NCI-H226 (cell line): ENCODE measurements at places on chromosomes 1 and 21.

DNA sequence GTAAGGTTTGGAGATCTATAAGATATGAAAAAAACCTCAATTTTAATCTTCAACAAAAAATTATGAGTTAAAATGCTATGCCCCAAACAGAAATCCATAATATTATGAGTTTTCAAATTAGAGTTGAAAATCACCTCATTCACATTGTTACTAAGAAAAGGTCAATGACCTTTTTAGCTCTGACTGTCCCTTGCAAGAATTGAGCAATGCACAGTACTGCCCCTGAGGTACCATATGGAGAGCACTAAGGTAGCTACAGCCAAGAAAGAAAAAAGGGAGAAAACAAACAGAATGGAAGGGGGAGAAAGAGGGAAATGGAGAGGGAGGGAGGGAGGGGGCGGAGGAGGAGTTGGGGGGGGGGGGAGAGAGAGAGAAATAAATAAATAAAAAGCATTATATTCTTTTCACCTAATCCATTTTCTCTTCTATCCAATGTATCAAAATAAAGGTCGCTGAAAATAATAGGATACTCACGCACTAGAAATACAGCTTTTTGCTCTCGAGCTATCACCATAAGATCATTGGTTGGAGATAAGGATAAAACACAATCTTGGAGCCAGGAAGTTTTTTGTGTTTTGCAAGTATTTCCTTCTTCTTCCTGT, 58.8 kb downstream of the RAB3GAP2 start:
- DNase-seq = no peak

DNA sequence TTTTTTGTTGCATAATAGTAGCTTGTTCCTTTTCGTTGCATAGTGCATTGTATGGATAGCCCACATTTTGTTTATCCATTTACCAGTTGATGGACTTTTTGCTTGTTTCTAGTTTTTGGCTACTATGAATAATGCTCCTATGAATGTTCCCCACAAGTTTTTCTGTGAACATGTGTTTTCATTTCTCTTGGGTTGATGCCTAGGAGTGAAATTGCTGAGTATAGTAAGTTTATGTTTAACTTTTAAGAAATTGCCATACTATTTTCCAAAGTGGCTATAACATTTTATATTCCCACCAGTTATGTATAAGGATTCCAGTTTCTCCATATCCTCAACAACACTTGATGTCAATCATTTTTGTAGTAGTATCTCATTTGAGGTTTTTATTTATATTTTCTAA, 84.8 kb upstream of the CACYBP start:
- no peak for DNase-seq

DNA sequence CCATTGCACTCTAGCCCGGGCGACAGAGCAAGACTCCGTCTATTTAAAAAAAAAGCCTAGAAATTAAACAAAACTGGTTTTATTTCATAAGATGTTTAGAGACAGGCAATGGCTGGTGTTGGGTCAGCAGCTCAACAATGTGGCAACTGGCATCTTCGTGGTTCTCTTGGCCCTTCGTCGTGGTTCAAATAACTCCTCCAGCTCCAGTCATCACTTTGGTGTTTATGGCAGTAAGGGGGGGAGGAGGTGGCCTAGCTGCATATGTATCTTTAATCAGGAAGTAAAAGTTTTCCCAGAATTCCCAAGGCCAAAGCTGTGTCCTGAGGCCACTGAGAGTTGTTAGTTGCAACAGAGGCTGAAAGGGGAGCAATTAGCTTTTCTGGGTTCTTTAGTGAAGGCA, 13.0 kb upstream of the LTN1 start:
- DNase-seq = peak; percentile 38

DNA sequence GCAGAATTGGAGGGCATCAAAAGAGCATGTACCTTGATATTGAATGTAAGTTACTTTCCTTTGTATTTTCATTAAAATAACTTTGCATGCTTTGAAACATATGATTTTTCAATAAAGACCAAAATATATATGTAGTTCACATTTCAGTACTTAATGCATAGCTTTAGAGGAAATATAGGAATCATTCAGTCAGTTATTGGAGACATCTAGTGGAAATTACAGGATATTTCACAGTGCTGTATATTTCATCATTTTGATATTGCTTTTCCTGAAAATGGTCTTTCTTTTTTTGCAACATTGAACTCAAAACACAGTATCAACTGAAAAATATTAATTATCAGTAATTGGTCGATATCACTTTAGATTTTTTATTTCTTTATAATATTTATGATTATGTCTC, 375.8 kb downstream of the NCAM2 start:
- no peak for DNase-seq

- no peak for DNase-seq
Measured at GRCh38 chr21:45334591-45335081, 46.9 kb upstream of the POFUT2 start.

DNA sequence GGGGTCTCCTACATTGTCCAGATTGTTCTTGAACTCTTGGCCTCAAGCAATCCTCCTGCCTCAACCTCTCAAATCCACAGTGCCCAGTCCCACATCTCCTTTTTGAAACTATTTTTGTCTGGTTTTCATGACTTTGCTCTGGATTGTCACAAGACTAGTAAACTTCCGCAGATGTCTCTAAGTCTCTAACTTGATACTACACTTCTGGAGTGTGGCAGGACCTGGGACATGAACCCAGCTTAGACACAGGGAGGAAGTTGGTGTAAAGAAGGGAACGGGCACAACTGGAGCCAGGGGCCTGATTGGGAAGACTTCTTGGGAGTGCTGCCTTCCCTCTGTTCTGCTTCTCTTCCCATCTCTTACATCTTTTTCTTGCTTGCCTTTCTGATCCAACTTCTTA, 16.2 kb upstream of the DISC1 start:
- no peak for DNase-seq

GRCh38 chr1:71490432-71490831, 409.6 kb upstream of the ZRANB2 start:
- peak; percentile 77 for DNase-seq

- no peak for DNase-seq
Measured at GRCh38 chr21:14675774-14676530, 129.8 kb upstream of the SAMSN1 start.

DNA sequence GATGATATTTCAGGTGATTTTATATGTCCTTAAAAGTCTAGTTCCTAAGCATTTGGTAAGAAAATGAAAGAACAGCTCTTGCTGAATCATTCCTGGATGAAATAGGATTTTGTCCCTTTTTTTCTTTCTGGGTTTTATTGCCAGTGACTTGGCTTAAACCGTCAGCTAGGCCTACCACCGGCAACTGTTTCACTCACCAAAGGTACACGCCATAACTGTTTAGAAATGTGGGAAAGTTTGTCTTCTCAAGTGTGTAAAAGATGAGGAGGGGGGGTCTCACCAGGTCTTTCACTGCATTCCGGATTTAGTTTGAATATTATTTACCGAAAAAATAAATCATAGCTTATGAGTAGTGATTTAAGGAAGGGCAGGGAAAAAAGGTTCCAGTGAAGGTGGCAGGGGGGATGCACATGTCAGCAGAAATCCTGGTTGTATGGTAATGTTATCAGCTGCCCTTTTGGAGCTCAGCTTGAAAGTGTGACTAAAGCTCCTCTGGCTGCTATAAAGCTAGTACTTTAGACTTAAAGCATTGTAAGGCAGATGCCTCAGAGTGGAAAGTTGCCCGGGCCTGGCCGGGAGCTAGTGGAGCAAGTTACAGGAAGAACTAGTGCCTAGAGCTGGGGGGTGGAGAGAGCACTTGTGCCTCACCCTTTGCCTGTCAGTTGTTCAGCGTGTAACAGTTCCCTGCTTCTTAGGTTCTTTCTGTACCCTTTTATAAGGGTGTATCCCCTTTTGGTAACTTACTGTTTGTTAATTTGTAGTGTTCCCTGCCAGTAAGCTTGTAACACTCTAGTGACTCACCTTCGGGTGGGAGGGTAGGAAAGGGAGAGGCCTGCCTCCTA, 3.1 kb downstream of the ATP1A1 start:
- peak; percentile 88 for DNase-seq

GRCh38 chr1:91564888-91565701, 64.4 kb downstream of the CDC7 start:
- DNase-seq = peak; percentile 5

DNA sequence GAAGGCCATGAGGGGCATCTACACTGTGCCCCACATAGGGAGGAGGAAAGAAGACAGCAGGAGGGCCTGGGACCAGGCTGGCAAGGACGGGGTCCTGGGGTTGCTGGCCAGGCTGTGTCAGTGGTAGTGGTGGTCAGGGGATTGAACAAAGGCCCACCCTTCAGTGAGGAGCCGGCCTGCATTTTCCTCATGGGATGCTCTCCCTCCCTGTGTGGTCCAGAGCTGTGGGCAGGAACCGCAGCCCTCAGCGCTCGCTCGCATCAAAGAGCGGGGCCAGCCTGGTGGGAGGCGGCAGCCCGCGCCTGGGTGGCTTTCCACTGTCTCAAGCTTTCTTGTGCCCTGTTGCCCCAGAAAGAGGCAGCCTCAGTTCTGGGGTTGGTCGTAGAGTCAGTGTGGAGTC, 24.8 kb downstream of the LHX4 start:
- DNase-seq = no peak

- no peak for DNase-seq
Measured at GRCh38 chr1:213138892-213139291, 87.9 kb downstream of the RPS6KC1 start.

- no peak for DNase-seq
Measured at GRCh38 chr21:42575111-42575510, 61.5 kb downstream of the SLC37A1 start.

GRCh38 chr1:48236716-48237470, 14.4 kb downstream of the SLC5A9 start:
- peak; percentile 9 for DNase-seq

DNA sequence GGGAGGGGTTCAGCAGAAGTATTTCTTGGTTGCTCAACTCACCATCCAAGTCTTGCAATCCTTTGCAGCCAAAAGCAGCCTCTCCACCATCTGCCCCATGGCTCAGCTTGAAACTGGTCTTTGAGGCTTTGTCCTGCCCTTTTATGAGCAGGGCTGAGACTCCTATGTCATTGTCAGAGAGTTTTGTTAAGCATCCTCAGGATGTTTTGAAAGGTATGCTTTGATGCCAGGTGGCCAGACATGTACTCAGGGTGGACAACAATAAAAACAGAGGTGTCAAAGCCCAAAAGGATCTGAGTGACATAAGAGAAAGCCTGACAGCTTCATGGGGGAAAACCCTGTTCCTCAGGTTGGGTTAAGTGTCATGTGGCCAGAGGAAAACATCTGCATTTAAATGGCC, 310.5 kb downstream of the PRDM2 start:
- DNase-seq = no peak

DNA sequence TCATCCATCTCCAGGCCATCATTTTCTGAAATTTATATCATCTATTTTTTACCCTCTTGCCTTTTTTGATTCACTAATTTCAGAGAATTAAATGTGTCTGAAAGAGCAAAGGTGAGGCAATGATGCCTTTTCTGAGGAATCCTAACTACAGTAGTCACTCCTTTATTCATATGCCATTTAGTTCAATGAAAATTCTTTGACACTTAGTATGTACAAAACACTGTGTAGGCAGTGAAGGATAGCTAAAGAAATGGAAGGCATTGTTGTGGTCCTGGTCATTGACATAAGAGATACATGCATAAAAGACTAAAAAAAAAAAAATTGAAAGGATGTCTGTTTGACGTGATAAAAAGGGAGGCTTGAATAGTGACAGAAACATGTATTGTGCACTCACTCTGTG, 171.9 kb upstream of the BEND5 start:
- DNase-seq = no peak

GRCh38 chr1:103129796-103130195, 21.5 kb upstream of the COL11A1 start:
- no peak for DNase-seq

DNA sequence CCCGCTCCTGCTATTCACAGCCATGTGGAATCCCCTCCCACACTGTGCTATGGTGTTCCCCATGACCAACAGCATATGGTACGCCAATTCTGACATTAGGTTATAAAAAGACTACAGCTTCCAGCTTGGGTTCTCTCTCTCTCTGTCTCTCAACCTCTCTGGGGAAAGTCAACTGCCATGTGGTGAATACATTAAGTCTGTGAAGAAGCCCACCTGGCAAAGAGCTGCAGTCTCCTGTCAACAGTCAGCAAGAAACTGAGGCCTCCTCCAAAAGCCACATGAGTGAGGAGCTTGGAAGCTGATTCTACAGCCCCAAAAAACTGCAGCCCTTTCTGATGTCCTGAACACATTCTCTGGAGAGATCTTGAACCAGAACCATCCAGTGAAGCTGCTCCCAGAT, 25.0 kb upstream of the LRRC38 start:
- DNase-seq = no peak

DNA sequence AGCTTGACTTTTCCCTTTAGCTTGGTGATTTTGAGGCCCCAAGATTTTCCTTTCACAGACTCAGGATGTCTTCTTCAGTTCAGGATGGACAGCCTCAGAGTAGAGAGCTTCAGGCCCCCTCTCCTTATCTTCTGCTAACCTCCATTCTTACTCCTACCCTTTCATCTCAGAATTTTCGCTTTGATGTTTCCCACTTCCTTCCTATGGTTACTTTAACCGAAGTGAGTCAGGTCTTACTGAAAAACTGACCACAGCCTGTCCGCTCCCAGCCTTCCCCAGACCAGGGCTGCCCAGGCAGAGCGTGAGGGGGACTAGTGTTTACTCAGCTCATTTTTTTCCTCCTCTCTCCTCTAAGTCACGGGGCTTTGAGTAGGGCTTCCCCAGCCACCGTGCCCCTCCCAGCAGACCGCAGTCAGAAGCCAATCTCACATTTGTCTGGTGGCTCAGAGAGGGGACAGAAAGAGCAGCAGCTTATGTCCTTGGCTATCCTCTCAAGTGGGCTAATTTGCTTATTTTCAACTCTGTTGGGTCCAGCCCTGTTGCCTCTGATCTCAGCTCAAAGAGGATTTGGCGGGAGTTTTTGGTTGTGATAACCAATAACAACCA, 4.2 kb upstream of the IL19 start:
- DNase-seq = peak; percentile 95

GRCh38 chr21:23579573-23579972, 2027.7 kb downstream of the MRPL39 start:
- no peak for DNase-seq

DNA sequence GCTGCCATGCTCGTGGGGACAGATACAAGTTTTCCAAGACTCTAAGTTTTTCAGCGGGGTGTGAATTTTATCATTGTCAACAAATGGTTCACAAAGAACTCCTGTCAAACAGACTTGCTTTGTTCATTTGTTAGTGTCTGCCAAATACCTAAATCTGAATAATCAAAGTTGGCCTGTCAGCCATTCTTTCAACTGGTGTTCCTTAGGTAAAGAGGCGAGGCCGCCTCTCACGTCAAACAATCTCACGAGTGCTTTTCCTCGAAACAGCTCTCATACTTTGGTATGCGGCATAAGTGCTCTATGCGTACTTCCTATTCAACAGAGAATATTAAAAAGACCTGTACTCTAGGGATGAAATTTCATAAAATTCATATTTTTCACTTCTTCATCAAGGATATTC, 51.4 kb upstream of the KANK4 start:
- DNase-seq = no peak

GRCh38 chr1:167981933-167982332, 45.1 kb upstream of the MPC2 start:
- DNase-seq = no peak

GRCh38 chr1:64112281-64112680, 91.1 kb upstream of the UBE2U start:
- peak; percentile 55 for DNase-seq

- DNase-seq = no peak
Measured at GRCh38 chr1:92487078-92487605, 417 bp upstream of the GFI1 start.

- DNase-seq = peak; percentile 54
Measured at GRCh38 chr1:2548068-2548589, 8.0 kb upstream of the TNFRSF14 start.

GRCh38 chr1:218575856-218576255, 230.7 kb downstream of the TGFB2 start:
- DNase-seq = no peak
